ENCODE measurements at places on chromosomes 3 and 15.

- no peak for DNase-seq
Measured at GRCh38 chr3:99704417-99704816, 66.0 kb downstream of the COL8A1 start.

DNA sequence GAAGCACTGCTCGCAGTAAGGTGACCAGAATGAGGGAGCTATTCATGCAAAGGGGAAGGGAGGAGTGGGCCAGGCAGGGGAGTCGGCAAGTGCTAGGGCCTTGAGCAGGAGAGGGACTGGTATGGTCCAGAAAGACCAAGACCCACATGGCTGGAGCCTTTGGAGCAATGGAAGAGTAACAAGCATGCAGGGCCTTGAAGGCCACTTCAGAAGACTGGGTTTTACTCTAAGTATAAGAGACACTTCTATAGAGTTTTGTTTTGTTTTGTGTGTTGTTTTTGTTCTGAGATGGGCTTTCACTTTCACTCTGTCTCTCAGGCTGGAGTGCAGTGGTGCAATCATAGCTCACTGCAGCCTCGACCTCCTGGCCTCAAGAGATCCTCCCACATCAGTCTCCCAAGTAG lies 42.0 kb downstream of the BFSP2 start:
- peak; percentile 16 for DNase-seq

GRCh38 chr3:195839260-195840010 lies 27.7 kb upstream of the MUC4 start:
- DNase-seq: no peak

DNA sequence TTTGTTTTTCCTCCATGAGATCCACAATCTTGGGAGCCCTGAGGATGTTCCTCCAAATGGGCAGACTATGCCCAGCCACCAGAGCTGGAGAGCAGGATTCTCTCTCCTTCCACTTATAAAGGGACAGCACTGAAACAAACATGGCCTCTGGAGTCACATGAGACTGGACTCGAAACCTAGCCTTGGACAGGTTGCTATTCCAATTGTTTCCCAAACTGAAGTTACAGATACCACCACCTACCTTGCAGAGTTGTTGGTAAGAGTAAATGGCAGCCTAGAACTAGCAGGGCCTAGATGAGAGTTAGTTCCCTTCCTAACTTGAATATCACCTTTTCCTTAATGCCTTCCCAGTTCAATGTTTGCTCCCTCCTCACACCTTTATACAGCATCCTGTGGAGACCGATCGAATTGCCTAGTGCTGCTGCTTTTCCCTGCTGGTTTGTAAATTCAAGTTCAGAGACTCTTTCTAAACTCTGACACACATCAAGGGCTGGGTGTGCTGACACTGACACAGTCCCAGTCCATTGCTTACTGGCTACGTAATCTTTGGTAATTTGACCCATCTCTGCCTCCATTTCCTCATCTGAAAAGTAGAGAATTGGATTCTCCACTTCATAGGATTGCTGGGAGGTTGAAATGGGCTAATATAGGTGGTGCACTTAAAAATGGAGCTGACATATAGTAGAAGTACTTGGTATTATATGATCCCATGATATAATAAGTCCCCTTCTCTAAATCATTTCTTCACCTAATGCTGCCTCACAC lies 2.6 kb downstream of the IMP3 start:
- DNase-seq: no peak

DNA sequence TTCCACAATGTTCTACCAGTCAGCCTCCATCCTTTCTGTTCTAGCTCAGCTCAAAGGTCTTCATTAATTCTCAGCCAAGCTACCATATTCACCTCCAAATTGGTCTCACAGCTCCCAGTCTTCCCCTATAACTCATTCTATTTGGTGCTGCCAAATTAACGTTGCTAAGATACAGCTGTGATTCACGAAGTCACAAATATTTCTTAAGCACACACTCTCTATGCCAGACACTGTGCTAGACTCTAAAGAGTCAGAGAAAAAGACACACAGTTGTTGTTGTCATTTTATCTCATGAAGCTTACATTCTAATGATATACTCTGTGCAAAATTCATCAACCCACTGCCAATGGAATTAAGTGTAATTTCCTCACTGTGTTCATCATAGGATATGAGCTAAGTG lies 102.8 kb downstream of the FRMD5 start:
- no peak for DNase-seq

DNA sequence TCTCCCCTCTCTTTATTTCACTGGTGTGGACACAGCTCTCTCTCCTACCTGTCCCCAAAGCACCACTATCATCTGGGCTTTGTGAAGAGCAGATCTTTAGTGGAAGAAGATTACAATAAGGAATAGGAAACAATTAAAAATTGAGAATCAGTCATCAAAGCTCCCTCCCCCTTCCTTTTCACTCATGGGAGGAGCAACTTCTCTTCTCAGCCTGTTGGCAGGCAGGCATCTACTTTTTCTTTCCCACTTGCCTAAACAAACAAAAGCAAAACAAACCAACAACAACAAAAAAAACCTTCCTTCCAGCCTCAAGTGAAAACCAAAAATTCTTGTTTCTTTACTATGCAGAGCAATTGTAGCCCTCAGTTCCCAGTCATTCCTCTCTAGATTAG lies 125.5 kb upstream of the BHLHE40 start:
- DNase-seq: no peak

DNA sequence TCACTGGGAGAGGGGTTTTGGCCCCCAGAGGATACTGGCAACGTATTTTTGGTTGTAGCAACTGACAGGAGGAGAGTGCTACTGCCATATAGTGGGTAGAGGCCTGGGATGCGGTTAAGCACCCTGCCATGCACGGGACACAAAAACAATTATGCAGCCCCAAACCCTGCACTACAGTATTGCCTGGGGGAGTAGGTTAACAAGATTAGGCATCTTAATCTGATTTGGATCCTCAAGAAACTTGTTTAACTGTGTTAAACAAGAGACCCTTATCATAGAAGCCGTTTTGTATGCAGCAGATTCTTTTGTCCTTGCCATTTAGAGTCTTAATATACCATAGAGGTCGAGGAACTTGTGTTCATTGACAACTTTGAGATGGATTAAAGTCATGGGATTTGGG lies 3.4 kb downstream of the PHLDB2 start:
- no peak for DNase-seq

DNA sequence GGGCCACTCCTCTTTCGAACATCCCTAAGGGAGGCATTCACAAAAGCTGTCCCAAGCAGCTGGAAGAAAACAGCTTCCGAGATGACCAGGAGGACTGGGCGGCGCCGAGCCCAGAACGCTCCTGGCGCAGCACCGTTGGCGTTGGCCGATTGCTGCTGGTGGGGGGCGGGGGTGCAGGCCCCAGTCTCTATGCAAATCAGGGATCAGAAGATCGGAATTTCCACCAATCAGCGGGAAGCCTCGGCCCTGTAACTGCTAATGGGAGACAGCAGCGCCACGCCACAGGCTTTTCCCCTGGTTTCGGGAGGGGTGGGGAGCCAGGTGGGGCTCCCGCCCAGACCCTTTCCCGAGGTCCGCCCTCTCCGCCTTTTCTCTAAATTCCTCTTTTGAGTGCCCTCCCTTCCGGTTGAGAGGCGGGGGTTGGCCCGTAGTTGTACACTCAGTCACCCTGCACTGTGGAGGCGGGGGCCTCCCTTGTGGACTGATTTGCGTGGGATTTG lies 27.0 kb downstream of the HMCES start:
- DNase-seq: no peak

DNA sequence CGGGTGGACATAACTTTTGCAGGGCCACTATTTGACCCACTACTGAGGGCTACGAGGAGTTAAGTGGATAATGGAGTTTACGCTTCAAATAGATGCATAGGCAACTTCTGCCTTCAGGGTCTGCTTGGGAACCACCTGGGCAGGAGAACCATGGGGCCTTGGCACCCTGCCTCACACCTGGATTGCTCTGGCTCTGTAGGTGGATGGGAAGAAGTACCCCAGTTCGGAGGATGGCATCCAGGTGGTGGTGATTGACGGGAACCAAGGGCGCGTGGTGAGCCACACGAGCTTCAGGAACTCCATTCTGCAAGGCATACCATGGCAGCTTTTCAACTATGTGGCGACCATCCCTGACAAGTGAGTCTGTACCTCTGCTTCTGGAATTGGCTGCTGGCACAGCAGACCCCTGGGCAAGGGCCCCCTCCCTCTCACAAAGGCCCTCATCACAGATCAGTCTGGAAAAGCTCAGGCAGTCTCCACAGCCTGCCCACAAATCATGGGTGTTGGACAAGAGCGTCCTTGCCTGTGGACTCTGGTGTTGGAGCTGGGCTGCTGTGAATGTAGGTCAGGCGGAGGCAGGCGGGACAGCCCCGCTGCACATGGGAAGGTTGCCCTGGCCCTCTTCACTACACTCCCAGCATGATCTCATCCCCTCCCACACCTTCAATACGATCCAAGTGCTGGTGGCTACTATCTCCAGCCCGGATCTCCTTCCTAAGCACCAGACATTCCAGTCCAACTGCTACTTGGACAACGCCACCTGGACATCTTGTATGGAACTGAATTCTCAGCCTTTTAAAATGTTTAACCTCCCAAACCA lies 46.7 kb downstream of the MESD start:
- DNase-seq: no peak

DNA sequence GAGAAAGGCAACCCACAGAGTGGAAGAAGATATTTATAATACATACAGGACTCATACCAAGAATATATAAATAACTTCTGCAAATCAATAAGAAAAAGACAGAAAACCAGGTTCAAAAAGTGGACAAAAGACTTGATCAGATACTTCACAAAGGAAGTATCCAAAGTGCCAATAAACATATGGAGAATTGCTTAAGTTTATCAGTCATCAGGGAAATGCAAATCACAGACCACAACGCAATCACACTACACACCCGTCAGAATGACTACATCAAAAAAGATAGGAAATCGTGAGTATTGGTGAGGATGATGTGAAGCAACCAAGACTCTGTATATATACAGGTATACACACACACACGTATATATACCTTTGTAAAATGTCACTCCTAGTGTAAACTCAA lies 180.6 kb downstream of the FAM43A start:
- DNase-seq: no peak

DNA sequence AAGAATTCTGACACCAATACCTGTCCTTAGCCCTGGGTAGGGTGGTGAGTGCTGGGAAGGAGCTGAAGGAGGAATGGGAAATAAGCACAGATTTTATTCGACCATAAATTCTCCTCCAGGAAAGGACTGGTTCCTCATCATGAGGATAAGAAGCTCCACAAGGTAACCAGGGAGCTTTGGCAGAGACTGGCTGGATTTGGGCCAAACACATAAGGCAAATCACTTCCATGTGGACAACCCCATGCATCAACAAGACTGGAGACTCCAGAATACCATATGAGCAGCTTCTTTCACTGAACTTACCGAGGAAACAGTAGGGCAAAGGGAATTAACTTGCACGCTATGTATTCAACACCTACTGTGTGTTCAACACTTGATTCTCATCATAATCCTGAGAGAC lies 312.5 kb downstream of the NTRK3 start:
- DNase-seq: no peak

DNA sequence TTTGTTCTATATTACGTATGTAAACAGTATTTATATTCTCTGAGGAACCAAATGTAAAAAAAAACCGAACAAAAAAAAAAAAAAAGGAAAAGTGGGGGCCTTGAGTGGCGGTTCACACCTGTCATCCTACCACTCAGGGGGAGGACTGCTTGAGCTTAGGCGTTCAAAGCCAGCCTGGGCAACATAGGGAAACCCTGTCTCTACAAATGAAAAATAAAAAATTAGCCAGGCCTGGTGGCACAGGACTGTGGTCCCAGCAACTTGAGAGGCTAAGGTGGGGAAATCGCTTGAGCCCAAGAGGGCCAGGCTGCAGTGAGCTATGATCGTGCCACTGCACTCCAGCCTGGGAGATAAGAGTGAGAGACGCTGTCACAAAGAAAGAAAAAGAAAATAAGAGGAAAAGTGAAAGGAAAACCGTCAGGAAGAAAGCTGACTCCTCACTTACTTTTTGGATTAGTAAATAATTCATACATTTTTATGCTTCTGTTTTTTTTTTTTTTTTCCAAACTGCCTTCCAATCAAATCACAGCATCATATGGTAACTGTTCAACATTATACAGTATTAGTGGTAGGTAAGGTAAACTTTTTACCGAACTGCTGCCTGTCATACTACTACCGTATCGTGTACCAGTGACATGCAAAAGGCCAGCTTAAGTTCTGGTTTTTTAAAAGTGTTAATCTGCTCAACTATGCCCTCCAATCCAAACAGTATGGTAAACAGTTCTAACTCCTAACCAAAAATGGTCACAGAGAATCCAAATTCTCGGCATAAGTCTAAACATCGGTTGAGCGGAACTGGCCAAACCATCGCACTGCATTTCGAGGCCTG lies 1.2 kb downstream of the PHC3 start:
- DNase-seq: no peak

- no peak for DNase-seq
Measured at GRCh38 chr3:129890125-129890524, 3.4 kb downstream of the TMCC1 start.

DNA sequence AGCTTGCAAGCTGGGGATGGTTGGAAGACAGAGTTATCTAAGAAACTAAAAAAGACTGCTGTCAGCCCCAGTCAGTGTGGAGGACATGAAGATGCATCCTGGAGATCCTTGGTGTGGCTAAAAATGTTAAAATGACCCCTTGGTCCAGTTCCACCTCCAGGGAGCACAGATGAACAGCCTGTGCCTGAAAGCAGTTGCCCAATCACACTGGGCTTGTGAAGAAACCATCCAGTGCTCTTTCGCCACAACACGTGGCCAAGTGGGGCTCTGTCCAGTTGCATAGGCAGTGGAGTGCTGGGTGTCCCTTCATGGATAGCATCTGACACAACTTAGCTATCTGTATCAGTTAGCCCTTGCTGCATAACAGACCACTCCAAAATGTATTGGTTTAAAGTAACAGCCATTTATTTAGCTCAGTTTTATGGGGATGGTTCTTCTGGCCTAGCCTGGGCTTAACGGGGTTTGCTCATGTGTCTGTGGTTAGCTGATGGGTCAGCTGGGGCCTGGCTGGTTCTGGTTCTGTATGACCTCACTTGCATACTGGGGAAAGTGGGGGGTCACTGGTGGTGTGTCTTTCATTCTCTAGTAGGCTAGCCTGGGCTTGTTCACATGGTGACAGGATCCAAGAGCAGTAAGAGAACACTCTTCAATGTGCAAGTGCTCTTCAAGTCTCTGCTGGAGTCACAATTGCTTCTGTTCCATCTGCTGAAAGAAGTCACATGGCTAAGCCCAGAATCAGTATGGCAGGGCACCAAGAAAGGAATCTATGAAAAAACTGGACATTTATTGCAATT lies 226.2 kb downstream of the PDCD6IP start:
- no peak for DNase-seq

DNA sequence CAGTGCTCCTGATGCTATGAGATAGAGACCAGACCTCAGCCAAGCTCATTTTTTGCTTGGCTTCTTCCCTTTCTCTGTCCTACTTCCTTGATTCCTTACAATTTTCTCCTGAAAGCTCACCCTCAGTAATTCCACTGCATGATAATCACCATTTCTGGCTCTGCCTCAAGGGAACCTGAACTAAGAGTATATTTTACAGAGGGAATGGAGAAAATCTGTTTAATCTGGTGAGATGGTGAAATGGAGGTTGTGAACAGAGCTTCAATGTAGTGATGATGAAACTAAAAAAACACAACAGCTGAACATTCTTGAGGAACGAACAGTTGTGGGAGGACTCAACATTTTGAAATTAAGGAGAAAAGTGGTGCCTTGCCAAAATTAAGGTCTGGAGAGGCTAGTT lies 16.3 kb downstream of the HHLA2 start:
- no peak for DNase-seq
